ENCODE measurements at places on chromosomes 2 and 18.

GRCh38 chr18:22703883-22704585 is 229.1 kb upstream of the RBBP8 start:
- DNase-seq = peak; percentile 20

- no peak for DNase-seq
Measured at GRCh38 chr2:30206461-30207430, 24.6 kb upstream of the LBH start.

GRCh38 chr18:35045121-35045520 is 3.9 kb downstream of the MAPRE2 start:
- no peak for DNase-seq

DNA sequence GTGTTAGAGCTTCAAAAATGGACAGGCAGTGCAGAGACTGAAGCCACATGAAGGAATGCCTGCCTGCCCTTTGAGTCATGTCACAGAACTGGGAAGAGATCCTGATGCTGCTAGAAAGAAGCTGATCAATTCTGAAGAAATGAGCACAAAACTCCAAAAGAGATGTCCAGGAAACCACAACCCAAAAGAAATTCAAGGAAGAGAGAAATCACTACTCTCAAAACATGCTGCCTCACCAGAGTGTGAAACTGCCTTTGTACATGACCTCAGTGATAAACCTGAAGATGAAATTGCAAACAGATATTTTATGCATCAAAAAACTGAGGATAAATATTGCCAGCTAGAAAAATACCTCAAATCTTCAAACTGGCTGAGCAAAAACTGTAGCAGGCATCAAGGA is 20.5 kb downstream of the USP40 start:
- no peak for DNase-seq

- no peak for DNase-seq
Measured at GRCh38 chr18:48932822-48933510, 17.8 kb downstream of the SMAD7 start.

Data from NCI-H1694 treated with DMSO at 0.1 percent for 48 hours (cell line).